ENCODE measurements at places on chromosomes 7 and 10. TPM values are rescaled to one million over a fixed set of nuclear protein-coding genes. Genes with fewer than 3 reads are reported as not detected.

The C7orf25 gene
- total RNA-seq = 5.3 TPM

The MIOS gene
- total RNA-seq = 24.6 TPM

The STYXL1 gene
- total RNA-seq = 40.4 TPM

The EN2 gene
- not detected for total RNA-seq

The EPO gene
- total RNA-seq = not detected

The DGKB gene
- total RNA-seq = not detected

GRCh38 chr10:112739592-112740353, 210.3 kb upstream of the TCF7L2 start:
- H3K4me1 ChIP-seq = no peaks in the 10 kb centered on the region
- no peaks in the 10 kb centered on the region for H3K27me3 ChIP-seq
- DNase-seq = no peak

- H3K27me3 ChIP-seq = no peaks in the 10 kb centered on the region
- H3K4me3 ChIP-seq = no peak overlapping the region
- no peaks in the 10 kb centered on the region for H3K36me3 ChIP-seq
- H3K4me1 ChIP-seq = no peaks in the 10 kb centered on the region
- DNase-seq = no peak
Measured at GRCh38 chr10:104892879-104893617, 252.0 kb downstream of the SORCS3 start.

DNA sequence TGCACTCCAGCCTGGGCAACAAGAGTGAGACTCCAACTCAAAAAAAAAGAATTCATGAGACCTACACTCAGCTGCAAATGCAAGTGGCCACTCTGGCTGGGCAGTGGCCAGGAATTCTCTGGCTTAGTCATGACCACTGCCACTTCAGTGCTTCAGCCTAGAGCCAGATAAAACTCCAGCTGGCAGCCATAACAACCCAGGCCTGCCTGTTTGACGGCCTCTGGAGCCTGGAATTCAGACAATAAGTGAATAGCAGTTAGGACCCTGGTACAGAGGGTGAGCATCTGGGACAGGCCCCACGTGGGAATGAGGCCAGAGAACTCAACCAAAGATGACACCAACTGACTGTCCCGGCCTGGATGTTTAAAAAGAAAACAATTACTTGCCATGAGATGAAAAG, 18.9 kb downstream of the RCC1L start:
- peaks cover 49% of the 10 kb centered on the region for H3K36me3 ChIP-seq
- no peaks in the 10 kb centered on the region for H3K4me1 ChIP-seq
- H3K4me3 ChIP-seq = no peak overlapping the region
- H3K27me3 ChIP-seq = no peaks in the 10 kb centered on the region

DNA sequence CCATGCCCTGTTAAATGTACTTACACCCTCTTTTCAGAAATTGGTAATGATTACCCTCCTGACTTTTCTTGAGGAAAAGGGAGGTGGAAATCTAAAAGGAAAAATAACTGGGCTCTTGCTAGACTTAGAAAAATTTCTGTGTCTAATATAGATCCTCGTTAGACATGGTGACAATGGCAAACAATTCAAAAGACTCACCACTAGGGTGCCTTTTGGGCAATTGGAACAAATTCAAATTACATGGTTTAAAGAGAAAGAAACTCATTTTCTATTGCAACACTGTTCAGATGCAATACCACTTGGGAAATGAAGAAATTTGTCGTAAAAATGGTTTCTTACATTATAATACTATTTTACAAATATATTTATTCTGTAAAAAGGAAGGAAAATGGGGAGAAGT, 950.1 kb downstream of the GRM8 start:
- DNase-seq = no peak
- H3K36me3 ChIP-seq = no peaks in the 10 kb centered on the region
- H3K27ac ChIP-seq = no peak overlapping the region
- no peak overlapping the region for H3K4me3 ChIP-seq
- H3K27me3 ChIP-seq = no peaks in the 10 kb centered on the region
- no peaks in the 10 kb centered on the region for H3K4me1 ChIP-seq

DNA sequence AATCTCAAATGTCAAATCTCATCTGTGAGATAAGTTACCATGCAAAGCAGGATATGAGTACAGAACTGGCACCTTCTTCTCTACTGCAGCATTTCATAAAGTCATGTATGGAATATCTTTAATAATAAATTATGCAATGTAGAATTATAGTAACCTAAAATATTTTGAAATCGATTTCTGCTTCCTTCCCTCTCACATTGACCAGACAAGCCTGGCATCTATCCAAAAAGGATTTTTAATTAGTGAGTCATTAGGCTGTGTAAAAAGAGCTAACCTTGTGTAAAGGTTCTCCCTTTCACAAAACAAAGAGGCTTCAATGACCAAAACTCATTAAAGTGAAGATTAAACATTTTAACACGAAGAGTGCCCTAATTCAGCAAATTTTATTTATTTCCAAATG, 48.8 kb upstream of the EXOC6 start:
- H3K27ac ChIP-seq = no peak overlapping the region
- H3K27me3 ChIP-seq = peaks cover 18% of the 10 kb centered on the region
- H3K4me3 ChIP-seq = no peak overlapping the region
- no peaks in the 10 kb centered on the region for H3K4me1 ChIP-seq
- no peaks in the 10 kb centered on the region for H3K36me3 ChIP-seq
- no peak for DNase-seq

DNA sequence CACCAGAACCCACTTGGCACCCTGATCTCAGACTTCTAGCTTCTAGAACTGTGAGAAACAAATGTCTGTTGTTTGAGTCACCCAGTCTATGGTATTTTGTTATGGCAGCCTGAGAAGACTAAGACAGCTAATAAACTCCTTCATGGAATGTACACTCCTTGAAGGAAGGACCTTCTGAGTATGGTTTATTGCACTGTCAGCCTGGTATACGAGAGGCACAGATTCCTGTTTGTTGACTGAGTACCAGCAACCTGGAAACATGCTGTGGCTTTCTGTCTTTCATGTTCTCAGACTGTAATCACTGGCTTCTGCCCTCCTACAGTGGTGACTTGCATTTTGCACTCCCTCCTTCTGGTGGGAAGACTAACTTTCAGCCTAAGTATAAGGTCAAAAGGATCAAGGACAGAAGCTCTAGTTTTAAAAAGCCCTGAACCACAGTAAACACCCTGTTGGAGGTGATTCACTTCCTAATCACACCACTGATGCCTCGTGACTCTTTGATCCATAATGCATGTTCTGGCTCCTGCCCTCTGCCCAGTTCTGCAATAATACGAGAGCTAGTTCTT, 319.0 kb upstream of the NPSR1 start:
- no peaks in the 10 kb centered on the region for H3K36me3 ChIP-seq
- no peak overlapping the region for H3K27ac ChIP-seq
- no peaks in the 10 kb centered on the region for H3K27me3 ChIP-seq
- H3K4me3 ChIP-seq = no peak overlapping the region
- no peaks in the 10 kb centered on the region for H3K4me1 ChIP-seq

DNA sequence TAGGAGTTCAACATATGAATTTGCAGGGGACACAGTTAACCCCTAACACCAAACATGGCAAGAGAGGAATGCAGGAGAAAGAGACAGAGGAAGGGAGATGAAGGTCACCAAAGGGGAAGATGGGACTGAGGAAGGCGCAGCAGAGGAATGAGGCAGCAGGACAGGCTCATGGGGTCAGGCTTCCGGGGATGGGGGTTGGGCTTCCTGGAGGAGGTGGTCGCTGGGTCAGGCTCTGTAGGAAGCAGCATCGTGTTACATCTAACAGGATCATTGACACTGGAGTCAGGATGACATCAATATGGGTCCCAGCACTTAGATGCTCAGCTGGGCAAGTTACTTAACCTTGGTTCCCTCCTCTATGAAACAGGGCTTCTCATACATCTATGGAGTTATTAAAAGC, 113.2 kb downstream of the NPTX2 start:
- no peaks in the 10 kb centered on the region for H3K36me3 ChIP-seq
- H3K4me1 ChIP-seq = no peaks in the 10 kb centered on the region
- no peak overlapping the region for H3K4me3 ChIP-seq
- no peak for DNase-seq
- H3K27ac ChIP-seq = peak overlapping the region; percentile 30
- no peaks in the 10 kb centered on the region for H3K27me3 ChIP-seq

GRCh38 chr7:106377847-106378361, 93.1 kb upstream of the NAMPT start:
- DNase-seq = no peak
- H3K4me3 ChIP-seq = peak overlapping the region; percentile 24
- no peak overlapping the region for H3K27ac ChIP-seq
- peaks cover 8% of the 10 kb centered on the region for H3K4me1 ChIP-seq
- peaks cover 2% of the 10 kb centered on the region for H3K27me3 ChIP-seq

GRCh38 chr7:131011976-131012375, 278.0 kb upstream of the KLF14 start:
- peaks cover 81% of the 10 kb centered on the region for H3K4me1 ChIP-seq
- no peak for DNase-seq
- peaks cover 26% of the 10 kb centered on the region for H3K36me3 ChIP-seq
- no peaks in the 10 kb centered on the region for H3K27me3 ChIP-seq
- H3K27ac ChIP-seq = peak overlapping the region; percentile 81
- peak overlapping the region; percentile 41 for H3K4me3 ChIP-seq

GRCh38 chr7:77202481-77202976, 2.9 kb upstream of the FGL2 start:
- H3K27me3 ChIP-seq = no peaks in the 10 kb centered on the region
- H3K4me1 ChIP-seq = peaks cover 39% of the 10 kb centered on the region
- no peak overlapping the region for H3K4me3 ChIP-seq
- H3K36me3 ChIP-seq = no peaks in the 10 kb centered on the region
- DNase-seq = no peak

Data from activated CD4-positive, alpha-beta memory T cell treated with anti-CD3 and anti-CD28 coated beads, Interleukin-2, amount 10 ng/mL, durations not matched to agents 7 days and 5 days (primary cell).